Stomach (tissue), 19 donors: ENCODE measurements at places on chromosomes 5 and 9. TPM values are rescaled to one million over a fixed set of nuclear protein-coding genes. Genes with fewer than 3 reads are reported as not detected.

- H3K4me1 ChIP-seq = peaks cover 4% of the 10 kb centered on the region
- no peaks in the 10 kb centered on the region for H3K27me3 ChIP-seq
- no peaks in the 10 kb centered on the region for H3K36me3 ChIP-seq
- no peak overlapping the region for H3K27ac ChIP-seq
- no peak for DNase-seq
Observed at GRCh38 chr5:39606591-39606990, 181.8 kb upstream of the DAB2 start.

- DNase-seq = no peak
- no peak overlapping the region for H3K4me3 ChIP-seq
- H3K27me3 ChIP-seq = no peaks in the 10 kb centered on the region
Observed at GRCh38 chr9:110191615-110192014, 16.3 kb downstream of the C9orf152 start.

GRCh38 chr9:116643691-116644090 is 43.4 kb upstream of the TRIM32 start:
- no peak overlapping the region for H3K4me3 ChIP-seq
- no peaks in the 10 kb centered on the region for H3K27me3 ChIP-seq
- peaks cover 3% of the 10 kb centered on the region for H3K4me1 ChIP-seq
- no peaks in the 10 kb centered on the region for H3K36me3 ChIP-seq

- H3K36me3 ChIP-seq = no peaks in the 10 kb centered on the region
- no peaks in the 10 kb centered on the region for H3K27me3 ChIP-seq
- H3K4me3 ChIP-seq = no peak overlapping the region
- no peak overlapping the region for H3K27ac ChIP-seq
Observed at GRCh38 chr9:84742261-84742660, 72.7 kb downstream of the NTRK2 start.

DNA sequence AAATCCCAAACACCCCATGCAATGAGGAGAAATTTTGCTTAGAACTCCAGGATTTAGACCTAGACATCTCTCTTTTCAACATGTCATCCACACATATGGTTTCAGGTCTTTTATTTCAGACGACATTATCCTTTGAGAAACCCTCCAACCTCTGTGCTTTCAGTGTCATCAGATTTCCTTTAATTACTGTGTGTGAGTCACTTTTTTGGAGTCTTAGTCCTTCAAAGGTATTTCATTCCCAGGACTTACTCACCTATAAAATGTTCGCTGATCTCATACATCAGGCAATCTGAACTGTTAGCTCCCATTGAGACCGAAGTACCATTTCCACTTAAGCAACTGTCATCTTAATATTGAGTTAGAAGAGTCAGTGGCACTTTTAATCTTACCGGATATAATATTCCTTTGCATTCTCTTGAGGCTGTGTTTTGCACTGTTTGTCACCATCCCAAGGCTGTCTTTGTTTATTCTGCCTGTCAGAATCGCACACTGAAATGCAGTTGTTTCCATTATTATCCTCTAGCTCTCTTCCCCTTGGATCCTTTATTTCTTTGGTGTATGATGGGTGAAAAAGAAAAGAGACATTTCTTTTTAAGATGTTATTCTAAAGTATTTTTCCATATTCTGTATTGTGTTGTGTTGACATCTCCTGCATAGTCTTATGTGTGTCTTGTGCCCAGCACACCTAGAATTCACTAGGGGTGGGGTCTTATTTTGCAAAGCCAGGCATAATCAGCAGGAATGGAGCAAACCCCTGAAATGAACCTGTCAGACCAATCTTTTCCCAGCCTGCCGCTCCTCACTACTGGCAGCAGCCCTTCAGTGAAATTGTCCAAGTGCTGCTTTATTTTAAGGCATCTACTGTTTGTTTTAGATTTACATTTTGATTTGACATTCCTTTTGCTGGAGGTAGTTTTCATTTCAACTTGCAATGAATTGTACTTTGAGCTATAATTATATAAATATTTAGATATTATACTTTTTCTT is 155.4 kb downstream of the PAM start:
- no peak overlapping the region for H3K27ac ChIP-seq
- H3K36me3 ChIP-seq = no peaks in the 10 kb centered on the region
- DNase-seq = no peak
- no peak overlapping the region for H3K4me3 ChIP-seq
- H3K27me3 ChIP-seq = no peaks in the 10 kb centered on the region

GRCh38 chr9:134423166-134423565 is 96.9 kb downstream of the RXRA start:
- peaks cover 29% of the 10 kb centered on the region for H3K4me1 ChIP-seq
- no peak overlapping the region for H3K4me3 ChIP-seq
- H3K27ac ChIP-seq = peak overlapping the region; percentile 66
- peaks cover 90% of the 10 kb centered on the region for H3K36me3 ChIP-seq
- no peak for DNase-seq

DNA sequence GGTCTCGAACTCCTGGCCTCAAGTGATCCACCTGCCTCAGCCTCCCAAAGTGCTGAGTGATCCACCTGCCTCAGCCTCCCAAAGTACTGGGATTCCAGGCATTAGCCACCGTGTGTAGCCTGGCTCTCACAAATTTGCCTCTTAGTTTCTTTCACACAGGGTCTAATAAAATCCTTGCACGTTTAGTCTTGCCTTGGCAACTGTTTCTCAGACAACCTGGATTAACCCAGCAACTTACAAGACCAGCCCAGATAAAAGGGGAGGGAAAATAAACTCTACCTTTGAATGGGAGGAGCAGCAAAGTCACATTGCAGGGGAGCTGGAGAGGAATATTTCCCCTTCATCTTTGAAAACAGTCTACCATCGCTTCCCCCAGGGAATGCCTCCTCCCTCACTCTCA is 29.3 kb upstream of the GNA14 start:
- DNase-seq = no peak
- H3K27me3 ChIP-seq = no peaks in the 10 kb centered on the region
- H3K36me3 ChIP-seq = no peaks in the 10 kb centered on the region

GRCh38 chr9:124794902-124795491 is 18.1 kb downstream of the OLFML2A start:
- peak; percentile 48 for DNase-seq
- no peak overlapping the region for H3K27ac ChIP-seq
- no peaks in the 10 kb centered on the region for H3K36me3 ChIP-seq
- no peaks in the 10 kb centered on the region for H3K27me3 ChIP-seq
- peaks cover 6% of the 10 kb centered on the region for H3K4me1 ChIP-seq

DNA sequence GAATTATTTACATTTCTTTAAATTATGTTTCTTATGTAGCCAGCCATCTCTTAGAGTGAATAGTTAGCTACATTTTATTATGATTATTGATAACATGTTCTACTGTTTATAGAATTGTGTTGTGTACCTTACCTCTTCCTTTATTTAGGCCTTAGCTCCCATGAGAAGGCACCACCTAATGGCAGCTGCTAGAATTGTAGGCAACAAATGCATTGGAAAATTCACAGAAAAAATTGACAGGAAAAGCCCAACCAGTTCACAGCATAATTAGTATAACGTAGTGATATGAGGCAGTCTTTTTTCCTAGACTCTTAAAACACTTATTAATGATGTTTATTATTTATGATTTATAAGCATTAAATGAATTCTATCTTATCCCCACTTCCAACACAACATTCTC is 175.8 kb downstream of the WDR70 start:
- no peak overlapping the region for H3K27ac ChIP-seq
- no peaks in the 10 kb centered on the region for H3K27me3 ChIP-seq
- DNase-seq = peak; percentile 8

GRCh38 chr5:55104036-55104772 is 1.8 kb downstream of the GZMA start:
- H3K4me3 ChIP-seq = no peak overlapping the region
- DNase-seq = no peak
- no peak overlapping the region for H3K27ac ChIP-seq
- no peaks in the 10 kb centered on the region for H3K4me1 ChIP-seq
- H3K27me3 ChIP-seq = no peaks in the 10 kb centered on the region

GRCh38 chr9:137215196-137215986 is 6.6 kb downstream of the RNF208 start:
- H3K27me3 ChIP-seq = no peaks in the 10 kb centered on the region
- H3K4me3 ChIP-seq = no peak overlapping the region
- H3K36me3 ChIP-seq = peaks cover 45% of the 10 kb centered on the region
- H3K4me1 ChIP-seq = peaks cover 38% of the 10 kb centered on the region

DNA sequence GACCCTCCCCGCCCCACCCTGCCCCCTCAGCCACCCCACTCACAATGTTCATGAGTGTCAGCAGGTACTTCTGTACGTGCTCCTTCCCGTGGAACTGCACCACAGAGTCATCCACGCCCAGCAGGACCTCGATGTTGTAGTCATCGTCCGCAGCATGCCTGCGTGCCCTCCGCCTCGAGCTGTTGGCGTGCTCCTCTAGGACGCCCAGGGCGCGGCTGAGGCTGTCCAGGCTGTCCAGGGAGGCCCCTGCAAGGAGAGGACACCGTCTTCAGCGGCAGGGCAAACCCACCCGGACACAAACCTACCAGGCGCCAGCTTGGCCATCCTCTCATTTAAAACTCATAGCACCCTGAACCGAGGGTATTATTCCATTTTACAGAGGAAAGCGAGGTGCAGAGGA is 137.8 kb downstream of the ADAMTS2 start:
- no peaks in the 10 kb centered on the region for H3K4me1 ChIP-seq
- no peak overlapping the region for H3K4me3 ChIP-seq
- H3K27ac ChIP-seq = no peak overlapping the region

DNA sequence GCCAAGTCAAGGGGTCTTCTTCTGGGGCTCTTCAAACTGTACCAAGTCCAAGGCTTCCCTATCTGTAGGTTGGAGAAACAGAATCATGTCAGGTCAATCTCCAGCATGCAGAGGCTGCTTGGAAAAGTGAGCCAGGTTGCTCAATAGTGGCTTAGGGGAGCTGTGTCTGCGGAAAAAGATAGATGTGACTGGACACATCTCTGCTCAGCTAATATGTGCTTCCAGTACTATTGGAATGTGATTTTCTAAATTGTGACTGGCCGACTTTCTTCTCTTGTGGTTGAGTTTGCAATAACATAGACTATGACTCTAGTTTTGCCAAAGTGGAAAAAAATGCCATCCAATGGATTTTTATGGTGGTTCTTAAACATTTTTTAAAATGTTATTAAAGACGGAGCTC is 136.7 kb downstream of the BOD1 start:
- no peak overlapping the region for H3K27ac ChIP-seq
- no peak for DNase-seq
- H3K4me3 ChIP-seq = no peak overlapping the region
- H3K27me3 ChIP-seq = no peaks in the 10 kb centered on the region
- no peaks in the 10 kb centered on the region for H3K36me3 ChIP-seq

DNA sequence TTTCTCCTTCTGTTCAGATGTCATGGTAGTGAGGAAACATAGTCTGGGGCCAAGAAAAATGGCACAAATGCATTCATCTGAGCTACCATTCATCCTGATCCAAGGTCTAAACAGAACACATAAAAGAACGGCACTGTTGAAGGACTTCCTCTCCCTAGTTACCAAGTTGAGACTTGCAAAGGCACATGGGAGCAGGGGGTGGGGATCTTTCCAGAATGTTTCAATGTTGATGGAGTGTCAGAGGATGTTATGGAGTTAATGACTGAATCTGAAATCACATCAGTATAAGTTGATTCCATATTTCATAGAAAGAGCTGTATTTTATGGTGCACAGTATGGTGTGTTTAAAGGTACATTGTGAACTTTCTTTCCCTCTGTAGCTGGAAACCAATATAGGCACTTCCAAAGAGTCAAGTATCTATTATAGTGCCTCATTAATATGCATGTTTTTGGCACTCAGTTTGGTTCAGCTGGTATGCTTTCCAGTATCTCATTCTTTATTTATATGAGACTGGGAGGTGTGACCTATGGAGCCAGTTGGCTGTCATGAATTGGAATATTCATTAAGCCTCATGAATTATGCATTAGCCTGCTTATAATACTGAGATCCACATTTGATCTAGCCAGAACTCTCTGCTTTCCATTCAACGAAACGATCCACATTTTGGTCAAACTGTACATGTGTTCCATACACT is 603.0 kb downstream of the NR2F1-AS1 start:
- H3K4me1 ChIP-seq = no peaks in the 10 kb centered on the region
- no peak overlapping the region for H3K4me3 ChIP-seq
- H3K27ac ChIP-seq = no peak overlapping the region
- no peak for DNase-seq

GRCh38 chr9:107755246-107755645 is 265.7 kb upstream of the KLF4 start:
- peaks cover 32% of the 10 kb centered on the region for H3K4me1 ChIP-seq
- H3K27ac ChIP-seq = no peak overlapping the region
- DNase-seq = peak; percentile 56
- H3K27me3 ChIP-seq = no peaks in the 10 kb centered on the region
- no peaks in the 10 kb centered on the region for H3K36me3 ChIP-seq
- H3K4me3 ChIP-seq = no peak overlapping the region

DNA sequence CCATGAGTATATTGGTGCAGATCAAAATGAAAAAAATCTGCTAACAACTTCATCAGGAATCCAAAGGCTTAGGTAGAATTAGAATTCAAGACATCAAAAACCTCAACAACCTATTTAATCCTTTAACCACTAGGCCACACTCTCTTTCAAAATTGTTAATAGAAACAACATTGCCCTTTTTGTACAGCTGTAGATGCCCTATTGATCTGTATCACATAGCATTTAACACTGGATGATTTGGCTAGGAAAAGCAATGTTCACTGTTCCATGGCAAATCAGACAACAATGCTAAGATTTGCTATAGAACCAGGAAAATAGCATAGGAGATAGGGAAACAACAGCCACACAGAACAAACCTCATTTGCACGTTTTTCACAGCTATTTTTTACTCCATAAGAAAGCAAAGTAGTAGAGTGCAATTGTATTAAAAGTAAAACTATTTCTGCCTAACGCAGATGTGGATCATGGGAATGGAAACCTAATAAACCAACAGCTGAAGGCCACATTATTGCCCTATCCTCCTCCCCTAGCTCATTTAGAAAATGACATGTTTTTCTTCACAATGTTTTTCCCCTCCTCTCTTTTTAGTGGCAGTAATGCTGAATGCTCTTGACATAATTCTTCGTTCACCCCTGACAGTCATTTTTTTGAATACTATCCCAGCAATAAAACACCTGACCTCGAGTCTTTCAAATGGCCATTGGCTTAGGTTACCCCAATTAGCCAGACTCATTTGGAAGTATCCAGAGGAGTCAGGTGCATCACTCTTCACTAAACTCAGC is 373.0 kb upstream of the CCNH start:
- H3K27me3 ChIP-seq = no peaks in the 10 kb centered on the region
- no peaks in the 10 kb centered on the region for H3K36me3 ChIP-seq
- no peak overlapping the region for H3K27ac ChIP-seq
- DNase-seq = no peak

- no peak for DNase-seq
- H3K4me3 ChIP-seq = no peak overlapping the region
- no peak overlapping the region for H3K27ac ChIP-seq
Observed at GRCh38 chr9:36218411-36218901, 27.7 kb downstream of the CLTA start.

- no peaks in the 10 kb centered on the region for H3K4me1 ChIP-seq
- no peak overlapping the region for H3K4me3 ChIP-seq
- no peaks in the 10 kb centered on the region for H3K27me3 ChIP-seq
- no peaks in the 10 kb centered on the region for H3K36me3 ChIP-seq
Observed at GRCh38 chr5:6518298-6519057, 69.8 kb downstream of the UBE2QL1 start.

The NUDCD2 gene
- not detected for total RNA-seq

The DMRT3 gene
- total RNA-seq = not detected

The SV2C gene
- 30.8 TPM for total RNA-seq

The TMEM174 gene
- not detected for total RNA-seq

The TSTD2 gene
- 2.3 TPM for total RNA-seq

The TXNDC15 gene
- total RNA-seq = 47.8 TPM

The URM1 gene
- total RNA-seq = 7.6 TPM

The NPR3 gene
- total RNA-seq = not detected

The SPINK4 gene
- total RNA-seq = not detected

The ENG gene
- total RNA-seq = 15.2 TPM
